Cerebellum (tissue), 4 donors: ENCODE measurements at places on chromosomes 1 and 21.

DNA sequence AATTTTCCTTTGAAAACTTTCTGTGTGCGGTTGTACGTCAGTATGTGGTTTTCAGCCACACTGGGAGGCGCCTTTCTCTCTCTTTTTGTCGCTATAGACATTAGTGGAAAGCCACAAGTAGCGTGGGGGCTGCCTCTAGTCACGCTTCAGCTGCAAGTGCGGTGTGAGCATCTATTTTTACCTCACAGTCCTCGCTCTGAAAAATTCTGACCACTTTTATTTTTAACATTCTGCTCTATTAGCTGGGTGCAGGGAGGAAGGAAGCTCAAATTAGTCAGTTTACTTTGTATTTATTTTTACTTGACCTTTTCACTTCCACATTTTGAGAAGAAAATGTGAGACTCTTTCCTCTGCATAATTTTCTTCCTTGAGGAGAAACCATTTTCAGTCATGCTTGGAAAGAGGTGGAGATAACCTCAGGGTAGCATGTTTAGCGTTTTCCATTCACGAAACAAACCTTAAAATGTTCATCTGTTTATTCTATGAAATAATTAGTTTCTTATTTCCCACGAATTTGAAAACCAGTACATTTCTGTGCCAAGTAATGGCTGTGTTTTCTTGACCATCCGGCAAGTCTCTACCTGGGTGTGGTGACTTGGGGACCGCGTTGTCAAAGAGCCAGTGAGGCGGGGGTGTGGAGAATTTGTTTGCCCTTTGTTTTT lies 35.6 kb downstream of the ADARB1 start:
- DNase-seq: no peak

GRCh38 chr1:36908096-36908495 lies 126.2 kb downstream of the GRIK3 start:
- DNase-seq: no peak

- no peak for DNase-seq
Observed at GRCh38 chr1:109231066-109231465, 17.3 kb downstream of the SARS1 start.

- DNase-seq: no peak
Observed at GRCh38 chr21:43767984-43768867, 7.9 kb downstream of the CSTB start.

GRCh38 chr1:99685516-99686180 lies 39.7 kb downstream of the PALMD start:
- no peak for DNase-seq

DNA sequence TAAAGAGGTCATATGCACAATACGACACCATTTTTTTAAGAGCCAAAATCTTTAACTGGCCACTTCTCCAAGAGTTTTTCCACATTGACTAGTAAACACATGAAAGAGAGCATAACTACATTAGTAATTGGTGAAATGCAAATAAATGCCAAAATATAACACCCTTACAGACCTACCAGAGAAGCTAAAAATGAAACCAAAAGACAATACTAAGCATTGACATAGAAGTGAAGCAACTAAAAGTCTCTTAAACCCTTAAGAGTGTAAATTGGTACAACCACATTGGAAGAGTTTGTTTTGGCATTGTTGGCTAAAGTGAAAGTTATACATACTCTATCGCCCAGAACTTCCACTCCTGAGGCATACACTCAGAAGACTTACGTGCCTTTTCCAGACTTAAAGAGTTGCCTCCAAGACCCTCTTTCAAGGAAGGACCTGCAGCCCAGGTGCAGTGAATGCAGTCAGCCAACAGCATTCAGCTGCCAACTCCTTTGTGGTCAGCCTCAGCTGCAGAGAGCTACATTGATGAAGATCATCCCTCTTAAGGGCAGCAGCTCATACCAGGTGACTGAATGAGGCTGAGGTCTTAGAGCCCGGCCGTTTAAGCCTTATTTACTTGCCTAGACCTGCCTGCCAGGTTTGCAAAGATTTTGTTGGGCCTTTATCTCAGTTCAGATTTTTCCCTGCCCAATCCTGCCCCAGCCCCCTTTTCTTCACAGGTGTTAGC lies 839.1 kb upstream of the ADGRL2 start:
- DNase-seq: no peak

DNA sequence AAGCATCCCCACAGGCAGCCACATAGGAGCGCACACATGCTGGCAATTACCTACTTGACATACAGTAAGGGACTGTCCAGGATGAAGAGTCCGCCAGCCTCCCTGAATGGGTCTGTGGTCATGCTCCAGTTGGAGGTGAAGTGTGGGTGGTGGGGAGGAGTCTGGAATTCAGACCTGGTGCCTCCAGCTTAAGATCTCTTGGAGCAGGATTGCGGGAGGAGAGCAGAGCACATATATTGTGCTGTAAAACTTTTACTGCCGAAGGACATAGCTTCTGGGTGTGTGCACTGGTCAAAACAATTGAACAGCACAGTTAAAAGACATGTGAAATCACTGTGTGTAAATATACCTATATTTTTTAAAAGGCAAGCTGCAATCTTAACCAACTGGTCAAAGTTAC lies 17.9 kb downstream of the STK40 start:
- DNase-seq: no peak

GRCh38 chr21:17352996-17353655 lies 159.7 kb upstream of the CXADR start:
- no peak for DNase-seq

- DNase-seq: no peak
Observed at GRCh38 chr1:15224259-15224869, 22.7 kb upstream of the FHAD1 start.

DNA sequence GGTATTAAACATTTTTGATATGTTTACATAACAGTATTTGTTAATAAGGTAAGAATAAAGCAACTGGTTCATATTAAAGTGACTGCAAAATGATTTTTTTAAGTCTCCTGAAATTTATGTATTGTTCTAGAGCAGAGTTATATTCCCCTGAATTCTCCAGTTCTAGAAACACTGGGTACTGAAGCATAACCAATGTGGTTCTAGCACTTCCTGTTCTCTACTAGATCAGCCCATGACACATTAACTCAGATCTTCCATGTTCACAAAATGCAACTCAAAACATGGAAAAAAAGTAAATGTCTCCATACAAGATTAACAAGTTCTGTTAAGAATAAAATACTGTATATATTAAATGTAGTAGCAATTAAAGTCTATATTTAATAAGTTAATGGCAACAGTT lies 3.9 kb downstream of the NEGR1 start:
- DNase-seq: no peak

DNA sequence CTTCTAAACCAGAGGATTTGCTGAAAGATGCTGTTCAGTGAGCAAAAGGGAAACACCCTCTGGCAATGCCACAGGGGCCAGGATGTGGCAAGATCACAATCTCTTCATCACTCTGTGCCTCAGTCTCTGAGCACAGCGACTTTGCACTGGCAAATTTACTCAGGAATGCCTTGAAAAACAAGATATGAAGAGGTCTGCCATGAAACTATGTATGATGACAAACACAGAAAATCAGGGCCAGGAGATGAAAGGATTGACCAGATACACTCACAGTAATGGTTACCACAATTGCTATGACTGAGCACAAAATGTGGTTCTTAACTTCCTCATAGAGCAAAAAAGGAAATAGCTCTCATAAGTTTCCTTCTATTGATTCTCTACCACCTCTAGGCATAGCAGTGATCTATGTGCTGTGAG lies 5.8 kb downstream of the TTC13 start:
- DNase-seq: no peak

DNA sequence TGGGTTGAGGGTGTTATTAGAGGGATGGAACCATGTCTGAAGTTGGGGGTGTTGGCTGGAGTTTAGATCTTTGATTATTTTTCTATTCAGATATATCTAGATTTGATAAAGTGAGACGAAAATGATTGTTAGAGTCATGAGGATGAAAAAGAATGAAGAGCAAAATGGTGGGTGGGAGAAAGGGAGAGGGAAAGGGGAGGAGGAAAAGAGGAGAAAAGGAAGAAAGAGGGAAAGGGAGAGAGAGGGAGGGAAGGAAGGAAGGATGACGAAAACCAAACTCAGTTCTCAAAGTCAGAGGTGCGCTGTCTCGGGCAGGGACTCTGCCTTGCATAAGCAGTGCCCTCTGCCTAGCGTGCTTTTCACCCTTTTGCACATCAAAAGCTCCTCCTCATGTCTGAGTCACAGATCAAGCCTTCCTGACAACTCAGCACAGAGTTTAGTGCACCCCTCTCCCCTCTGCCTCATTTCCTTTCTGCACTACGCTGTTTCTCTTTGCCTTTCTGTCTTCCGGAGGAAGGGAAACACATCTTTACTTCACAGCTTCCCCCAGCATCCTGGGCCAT lies 225.8 kb upstream of the PROX1 start:
- no peak for DNase-seq

DNA sequence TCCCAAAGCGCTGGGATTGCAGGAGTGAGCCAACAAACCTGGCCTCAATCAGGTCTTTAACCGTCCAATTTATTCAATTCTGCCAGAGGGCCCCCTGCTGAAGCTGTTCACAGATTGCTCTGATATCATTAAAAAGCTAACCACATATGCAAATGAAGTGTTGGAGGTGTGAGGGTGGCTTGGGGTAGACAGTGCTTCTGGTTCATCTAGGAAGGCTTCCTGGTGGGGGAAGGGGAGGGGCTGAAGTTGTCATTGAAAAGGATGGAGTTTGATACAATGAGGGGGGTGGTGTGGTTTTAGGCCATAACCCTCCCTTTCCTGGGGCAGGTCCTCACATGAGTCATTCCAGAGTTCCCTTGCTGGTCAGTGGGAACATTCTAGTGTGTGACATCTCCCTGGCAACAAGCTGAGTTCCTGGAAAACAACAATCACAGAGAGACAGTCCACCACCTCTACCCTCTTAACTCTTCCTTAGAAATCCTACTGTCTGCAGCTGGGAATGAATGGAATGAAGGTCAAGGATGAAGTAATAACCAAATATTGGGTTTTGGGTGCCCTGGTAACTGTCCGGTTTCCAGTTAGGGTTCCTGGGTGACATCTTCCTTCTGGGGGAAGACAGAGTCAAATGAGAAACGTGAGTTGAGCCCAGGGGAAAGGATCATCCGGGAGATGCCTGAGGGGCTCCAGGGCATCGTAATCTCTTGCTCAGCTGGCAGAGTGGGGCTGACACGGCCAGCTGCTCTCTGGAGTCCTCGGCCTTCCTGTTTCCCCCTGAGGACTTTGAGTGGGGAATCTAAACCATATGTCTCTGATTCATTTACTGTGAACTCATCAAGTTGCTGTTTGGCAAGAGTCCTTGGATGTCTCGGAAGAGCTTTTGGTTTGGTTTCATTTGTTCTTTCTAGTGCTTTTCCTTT lies 32.2 kb downstream of the BATF3 start:
- DNase-seq: no peak

DNA sequence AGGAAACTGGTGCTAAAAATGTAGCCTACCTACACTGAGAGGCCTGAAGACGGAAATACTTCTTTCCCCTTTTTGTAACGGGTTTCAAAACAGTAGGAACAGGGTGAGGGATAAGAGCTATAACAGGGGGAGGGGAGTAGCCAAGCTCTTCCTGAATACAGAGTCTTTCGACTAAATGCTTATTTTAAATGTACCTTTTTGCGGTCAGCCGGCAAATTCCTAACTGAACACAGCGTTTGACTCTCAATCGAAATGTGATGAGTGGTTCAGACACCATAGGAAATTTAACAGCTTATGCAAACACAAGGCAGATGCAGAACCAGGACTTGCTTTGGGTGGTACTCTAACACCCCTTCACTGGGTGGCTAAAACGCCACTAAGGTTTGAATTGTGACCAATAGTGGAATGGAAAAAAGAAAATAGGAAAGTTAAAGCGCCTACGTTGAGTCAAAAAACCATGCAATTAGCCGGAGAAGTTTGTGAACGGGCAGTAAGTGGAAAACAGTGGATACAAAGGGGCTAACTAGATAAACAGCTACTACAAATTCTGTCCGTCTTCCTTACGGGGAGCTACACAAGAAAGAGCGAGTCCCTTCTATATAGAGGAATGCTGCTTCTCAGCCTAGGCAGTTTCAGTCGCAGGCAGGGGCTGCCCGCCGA lies 1.7 kb downstream of the EGLN1 start:
- no peak for DNase-seq

DNA sequence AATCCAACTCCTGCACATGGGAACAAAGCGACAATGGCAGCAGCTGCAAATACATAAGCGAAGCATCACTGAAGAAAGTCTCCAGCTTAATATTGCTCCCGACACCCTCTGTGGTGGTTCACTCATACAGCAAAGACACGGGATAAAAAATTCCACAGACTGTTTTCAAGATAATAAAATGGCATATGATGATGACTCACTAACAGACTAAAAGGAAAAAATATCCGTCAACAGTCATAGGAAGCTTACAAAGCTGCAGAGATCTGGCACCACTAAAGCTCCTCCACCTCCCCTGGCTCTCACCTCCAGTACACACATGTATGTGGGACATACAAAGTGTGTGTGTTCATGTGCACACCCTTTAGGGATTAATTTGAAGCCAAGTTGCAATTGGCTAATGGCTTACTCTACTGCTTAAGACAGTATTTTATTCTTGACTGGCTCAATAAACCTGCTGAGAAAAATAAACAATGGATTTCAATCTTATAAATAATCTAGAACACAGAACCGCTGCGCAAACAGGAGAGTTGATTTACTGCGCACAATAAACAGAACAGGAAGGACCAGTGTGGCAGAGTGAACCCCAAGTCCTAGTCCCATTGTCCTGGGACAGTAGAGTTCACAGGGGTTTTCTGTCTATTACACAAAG lies 94.4 kb downstream of the SLC45A1 start:
- DNase-seq: no peak

- DNase-seq: no peak
Observed at GRCh38 chr1:51249445-51249844, 13.4 kb downstream of the RNF11 start.

GRCh38 chr1:232109391-232109790 lies 482.8 kb downstream of the DISC1 start:
- DNase-seq: no peak

GRCh38 chr1:21868482-21868881 lies 56.4 kb downstream of the LDLRAD2 start:
- DNase-seq: no peak

DNA sequence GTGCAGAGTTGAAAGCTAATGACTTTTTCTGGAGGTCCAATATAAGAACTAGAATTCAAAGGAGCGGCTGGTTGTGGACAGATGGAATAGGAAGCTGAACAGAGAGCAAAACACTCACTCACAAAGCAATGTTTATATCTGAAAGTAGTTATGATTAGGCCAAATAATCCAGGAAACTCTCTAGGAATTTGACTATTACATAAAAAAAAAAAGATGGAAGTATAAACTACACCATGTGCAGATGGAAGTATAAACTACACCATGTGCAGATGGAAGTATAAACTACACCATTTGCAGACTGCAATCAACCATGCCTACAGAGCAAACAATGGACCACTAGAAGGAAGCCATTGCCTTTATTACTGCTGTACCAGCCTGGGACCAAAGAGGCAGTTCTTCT lies 771.1 kb downstream of the BRINP3 start:
- DNase-seq: no peak

DNA sequence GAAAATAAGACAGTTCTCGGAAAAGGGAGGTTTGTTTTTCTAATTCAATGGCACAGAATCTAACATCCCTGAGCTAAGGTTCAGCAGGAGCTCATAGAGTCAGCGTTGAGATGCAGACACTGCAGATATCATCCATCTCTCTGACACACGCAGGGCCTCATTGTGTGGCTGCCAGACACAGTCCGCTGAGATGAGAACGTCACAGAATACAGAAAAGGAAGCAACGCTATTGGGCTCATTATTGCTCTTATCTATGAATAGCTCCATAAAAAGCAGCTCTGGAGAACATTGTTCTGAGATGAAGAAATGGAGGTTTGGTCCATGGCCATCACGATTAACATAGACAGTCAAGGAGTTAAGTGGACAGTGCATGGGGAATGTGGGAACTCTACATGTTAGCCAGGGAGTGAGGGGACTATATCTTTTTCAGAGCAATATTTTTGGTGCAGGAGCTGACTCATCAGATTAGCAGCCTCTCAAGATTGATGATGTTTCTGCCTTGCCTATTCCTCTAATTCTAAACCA lies 771.6 kb upstream of the CXADR start:
- peak; percentile 5 for DNase-seq
